ENCODE measurements at places on chromosomes 1 and 21.

DNA sequence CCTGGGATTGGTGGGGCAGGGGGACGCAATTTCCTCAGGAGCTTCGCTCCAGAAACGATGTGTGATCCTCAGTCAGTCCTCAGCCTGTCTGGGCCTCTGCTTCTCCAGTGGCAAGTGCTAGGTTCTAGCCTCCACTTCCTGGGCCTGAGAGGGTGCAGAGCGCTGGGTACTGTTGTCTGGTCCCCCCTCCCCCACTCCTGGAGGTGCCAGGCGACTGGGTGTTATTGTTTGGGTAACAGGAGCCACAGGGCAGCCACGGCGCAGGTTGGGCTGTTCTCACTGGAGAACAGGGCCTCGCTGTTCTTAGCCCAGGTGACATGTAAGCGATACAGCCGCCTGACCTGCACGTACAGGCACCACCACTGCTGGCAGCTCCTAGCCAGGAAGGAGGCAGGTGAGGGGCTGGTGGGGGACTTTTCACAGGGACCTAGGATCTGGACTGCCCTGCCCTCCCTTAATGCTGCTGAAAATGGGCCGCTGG, 2.1 kb downstream of the RPS6KA1 start:
- DNase-seq, result no peak

- DNase-seq, result no peak
These were observed 1.4 kb downstream of the ATP5PO start for GRCh38 chr21:33914188-33914587.

- no peak for DNase-seq
These were observed 56.8 kb downstream of the ZBTB17 start for GRCh38 chr1:15918962-15919715.

- no peak for DNase-seq
These were observed 680.5 kb upstream of the ADAMTS5 start for GRCh38 chr21:27647401-27647800.

- no peak for DNase-seq
These were observed 44.1 kb upstream of the CXADR start for GRCh38 chr21:17468698-17469097.

DNA sequence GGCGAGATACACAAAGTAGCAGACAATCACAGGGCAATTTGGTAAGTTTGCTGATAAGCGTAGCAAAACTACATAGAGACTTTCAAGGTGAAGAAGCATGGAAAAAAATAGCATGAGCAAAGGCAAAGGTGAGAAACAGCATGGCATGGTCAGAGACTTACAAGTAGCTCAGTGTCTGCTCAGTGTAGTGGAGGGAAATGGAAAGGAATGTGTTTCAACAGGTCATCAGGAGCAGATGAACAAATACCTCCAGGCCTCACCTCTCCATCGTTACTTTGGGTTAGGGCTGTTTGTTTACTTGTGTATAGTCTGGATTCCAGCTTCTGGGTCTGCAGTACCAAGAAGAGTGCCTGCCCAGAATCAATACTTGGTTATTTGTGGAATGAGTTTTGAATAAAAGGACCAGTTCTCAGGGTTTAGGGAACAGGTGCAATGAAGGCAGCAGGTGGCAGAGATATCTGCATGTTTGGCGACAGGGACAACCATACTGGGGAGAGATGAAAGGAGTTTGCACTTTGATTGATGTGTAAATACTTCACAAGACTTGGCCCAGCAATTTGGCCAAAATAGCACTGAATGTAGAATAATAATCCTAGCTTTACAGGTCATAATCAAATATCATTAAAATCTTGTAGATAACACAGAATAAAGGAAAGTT, 97.0 kb upstream of the FGGY start:
- no peak for DNase-seq

DNA sequence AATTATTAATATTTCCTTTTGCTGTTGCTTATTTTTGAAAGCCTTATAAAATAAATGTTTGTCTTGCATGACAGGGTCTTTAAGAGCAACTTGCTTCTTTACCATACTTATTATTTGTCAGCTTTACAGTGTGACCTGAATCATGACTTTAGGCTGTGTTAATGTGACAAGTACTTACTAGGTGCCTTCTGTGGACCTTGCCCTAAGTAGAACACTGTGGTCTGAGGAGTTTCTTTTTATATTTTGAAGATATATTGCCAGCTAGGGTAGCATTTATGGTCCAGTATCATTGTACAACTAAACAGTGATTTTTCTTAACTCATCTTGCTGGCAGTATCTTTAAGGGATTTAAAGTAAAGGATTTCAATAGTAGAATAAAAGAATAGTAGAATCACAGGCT, 45.4 kb upstream of the LAMC2 start:
- no peak for DNase-seq

GRCh38 chr1:56965916-56966697, at the start of gene C8B:
C8B (minus strand) TSS chr1:56966015; CDS start chr1:56965948, 67 bp downstream.
- DNase-seq, result no peak

DNA sequence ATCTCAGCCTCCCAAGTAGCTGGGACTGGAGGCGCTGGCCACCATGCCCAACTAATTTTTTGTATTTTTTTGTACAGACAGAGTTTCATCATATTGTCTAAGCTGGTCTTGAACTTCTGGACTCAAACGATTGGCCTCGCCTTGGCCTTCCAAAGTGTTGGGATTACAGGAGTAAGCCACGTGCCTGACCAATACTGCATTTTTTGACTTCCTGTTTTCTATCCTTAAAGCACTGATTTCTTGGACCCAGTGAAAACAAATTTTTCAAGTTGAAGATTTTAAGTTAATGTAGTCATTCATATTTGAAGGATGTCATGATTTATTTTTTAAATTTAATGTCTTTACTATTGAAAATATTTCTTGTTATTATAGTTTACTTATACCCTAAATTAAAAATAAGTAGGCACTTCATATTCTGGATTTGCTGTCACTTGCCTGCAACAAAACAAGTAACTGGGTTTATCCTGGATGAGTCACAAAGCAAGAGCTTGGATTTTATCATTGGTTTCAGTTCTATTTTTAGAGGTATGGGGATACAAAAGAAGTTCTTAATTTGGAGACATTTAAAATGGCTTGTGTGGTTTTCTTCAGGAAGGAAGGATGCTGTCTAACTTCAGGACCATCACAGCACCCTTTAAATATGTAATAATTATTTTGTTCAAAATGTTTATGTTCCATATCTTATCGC, 2.2 kb upstream of the VPS45 start:
- no peak for DNase-seq

DNA sequence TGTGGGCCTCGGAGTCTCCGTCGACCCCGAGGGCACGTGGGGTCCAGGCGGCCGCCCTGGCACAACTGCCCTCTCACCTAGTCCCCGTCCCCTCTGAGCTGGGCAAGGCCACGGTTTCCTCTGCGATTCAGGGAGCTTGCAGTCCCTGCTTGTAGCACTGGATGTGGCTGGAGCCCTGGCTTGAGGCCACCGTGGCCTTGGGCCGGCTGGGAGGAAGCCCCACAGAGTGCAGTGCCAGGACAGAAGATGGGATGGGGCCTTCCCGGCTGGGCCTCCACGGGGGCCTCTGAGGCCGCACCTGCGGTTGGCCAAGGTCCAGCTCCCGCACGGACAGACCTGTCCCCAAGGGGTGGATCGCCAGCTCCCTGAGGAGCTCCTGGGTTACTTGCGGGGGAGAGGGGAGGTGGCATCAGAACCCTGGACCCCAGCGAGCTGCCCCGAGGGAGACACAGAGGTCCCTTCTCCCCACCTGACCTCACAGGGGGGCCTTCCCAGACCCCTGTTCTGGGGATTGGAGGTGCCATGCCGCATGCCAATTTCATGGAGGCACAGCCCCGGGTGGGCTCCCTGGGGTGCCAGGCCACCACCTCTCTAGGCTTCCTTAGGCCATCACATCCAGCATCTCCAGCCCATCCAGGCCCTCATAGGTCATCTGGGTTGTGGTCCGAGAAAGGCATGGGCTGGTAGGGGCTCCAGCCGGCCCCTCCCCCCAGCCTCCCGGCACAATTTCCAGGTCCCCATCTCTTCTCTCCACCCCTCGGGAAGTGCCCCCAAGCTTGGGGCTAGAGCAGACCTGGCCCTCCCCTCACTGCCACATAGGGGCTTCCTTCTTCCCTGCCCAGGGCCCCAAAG, 80.8 kb downstream of the MORN1 start:
- no peak for DNase-seq

GRCh38 chr1:185435696-185436379, 118.8 kb upstream of the IVNS1ABP start:
- DNase-seq, result no peak

GRCh38 chr1:50979937-50980336, 9.9 kb downstream of the CDKN2C start:
- no peak for DNase-seq

DNA sequence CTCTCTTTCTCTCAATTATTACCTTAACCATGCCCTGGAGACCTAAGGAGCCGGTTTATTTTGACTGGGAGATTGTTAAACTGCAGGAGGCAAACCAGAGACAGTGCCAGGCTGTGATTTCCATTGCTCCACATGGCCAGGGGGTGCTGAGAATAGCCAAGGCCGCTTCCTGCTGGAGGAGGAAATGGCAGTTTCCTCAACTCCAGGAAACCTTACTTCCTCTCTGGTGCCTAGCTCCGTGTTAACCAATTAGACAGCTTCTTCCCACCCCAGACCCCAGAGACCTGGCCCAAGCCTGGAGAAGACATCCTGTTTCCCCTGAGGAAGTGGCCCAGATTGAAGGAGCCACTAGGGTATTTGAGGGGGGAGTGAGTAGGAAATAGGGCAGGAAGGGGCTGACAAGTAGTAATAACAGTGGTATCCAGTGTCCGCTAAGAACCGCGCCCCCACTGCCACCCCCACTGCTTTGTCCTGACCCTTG, 161.2 kb downstream of the PLPP3 start:
- DNase-seq, result no peak

- DNase-seq, result no peak
These were observed at the start of gene KRTAP22-1 for GRCh38 chr21:30600787-30601186. KRTAP22-1 (plus strand) TSS chr21:30601087.

Data from stimulated activated CD4-positive, alpha-beta T cell treated with anti-CD3 and anti-CD28 coated beads, Interleukin-1b, Interleukin-23, amount 100 ng/mL, for 24 hours (primary cell).